ENCODE measurements at places on chromosomes 5 and 9. TPM values are rescaled to one million over a fixed set of nuclear protein-coding genes. Genes with fewer than 3 reads are reported as not detected.

LRRC19 gene
- not detected for total RNA-seq

NTNG2 gene
- total RNA-seq: 4.7 TPM

KCTD16 gene
- total RNA-seq: 0.90 TPM

GPR21 gene
- total RNA-seq: not detected

PCDHGA1 gene
- total RNA-seq: 0.54 TPM

PCDHGA11 gene
- 10.2 TPM for total RNA-seq

FOXD4L4 gene
- total RNA-seq: 0.97 TPM

HSPA4 gene
- total RNA-seq: 80.7 TPM

GNPDA1 gene
- total RNA-seq: 52.2 TPM

DMGDH gene
- 4.9 TPM for total RNA-seq

DOCK8 gene
- 0.36 TPM for total RNA-seq

TUSC1 gene
- total RNA-seq: 7.4 TPM

ST8SIA4 gene
- total RNA-seq: 2.4 TPM

IPO11 gene
- total RNA-seq: 14.9 TPM

CCDC152 gene
- 2.3 TPM for total RNA-seq

PIGO gene
- 16.5 TPM for total RNA-seq

TMEM203 gene
- 26.7 TPM for total RNA-seq

SPATA31E1 gene
- not detected for total RNA-seq

C1QTNF3 gene
- total RNA-seq: 1.6 TPM

C7 gene
- total RNA-seq: 1,610 TPM

GCNT4 gene
- total RNA-seq: 3.4 TPM

LCN2 gene
- not detected for total RNA-seq

SPATA6L gene
- 0.16 TPM for total RNA-seq

PIK3R1 gene
- total RNA-seq: 20.3 TPM

FOXD4 gene
- not detected for total RNA-seq
